ENCODE measurements at places on chromosomes 4 and X.

GRCh38 chr4:133621628-133622027 lies 472.5 kb downstream of the PCDH10 start:
- DNase-seq, result no peak

DNA sequence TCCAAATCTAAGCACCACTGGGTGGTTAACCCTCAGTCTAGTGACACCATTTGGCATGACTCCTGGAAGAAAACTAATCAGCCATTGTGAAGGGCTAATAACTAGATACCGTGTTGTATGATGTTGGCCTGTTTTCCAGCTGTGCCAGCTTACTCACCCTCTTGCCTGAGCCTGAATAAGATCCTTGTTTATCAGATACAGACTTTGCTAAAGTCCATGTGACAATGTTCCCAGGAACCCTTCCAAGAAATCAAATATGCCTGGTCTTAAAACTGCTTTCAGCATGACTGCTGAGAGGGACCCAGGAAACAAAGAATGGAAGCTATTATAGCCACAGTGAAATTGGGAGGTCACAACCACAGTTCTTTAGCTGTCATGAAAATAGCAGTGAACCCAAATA lies 640.8 kb upstream of the INTU start:
- no peak for DNase-seq

DNA sequence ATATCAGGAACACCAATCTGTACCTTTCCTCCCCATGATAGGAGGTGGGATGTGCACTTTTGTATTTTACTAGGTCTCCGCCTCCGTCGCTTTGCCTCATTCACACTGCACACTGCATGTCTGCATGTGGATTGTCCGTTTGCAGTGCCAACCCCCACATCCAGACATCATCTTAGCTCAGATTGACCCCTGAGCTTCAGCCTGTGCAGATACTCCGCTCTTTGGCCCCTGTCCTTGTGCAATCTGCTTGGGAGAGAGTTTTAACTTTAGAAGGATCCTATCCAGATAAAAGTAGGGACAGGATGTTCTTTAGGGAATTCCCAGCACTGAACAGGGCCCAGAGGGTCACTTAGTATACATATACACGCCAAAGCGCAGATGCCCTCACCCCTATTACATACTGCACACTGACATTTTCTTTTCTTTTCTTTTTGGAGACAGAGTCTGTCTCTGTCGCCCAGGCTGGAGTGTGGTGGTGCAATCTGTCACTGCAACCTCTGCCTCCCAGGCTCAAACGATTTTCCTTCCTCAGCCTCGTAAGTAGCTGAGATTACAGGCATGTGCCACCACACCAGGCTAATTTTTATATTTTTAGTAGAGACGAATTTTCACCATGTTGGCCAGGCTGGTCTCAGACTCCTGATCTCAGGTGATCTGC lies 43.3 kb upstream of the FBXW7 start:
- DNase-seq, result no peak

DNA sequence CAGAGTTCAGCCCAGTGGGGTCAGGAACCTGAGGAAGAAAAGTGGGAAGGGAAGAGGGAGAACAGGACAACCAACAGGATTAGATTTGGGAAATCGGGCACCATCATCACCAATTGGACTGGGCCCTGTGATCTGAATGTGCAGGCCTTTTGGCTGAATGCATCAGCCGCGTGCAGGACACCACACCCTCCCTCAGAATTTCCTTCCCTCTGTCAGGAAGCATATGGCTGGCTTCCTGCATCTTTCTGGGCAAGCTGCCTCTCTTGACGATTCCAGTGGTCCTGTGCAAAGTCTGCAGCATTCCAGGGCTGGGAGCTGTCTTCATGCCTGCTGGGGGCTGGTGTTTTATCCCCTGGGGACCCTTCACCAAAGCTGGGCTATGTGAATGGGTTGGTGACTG lies 16.4 kb downstream of the MAGEA4 start:
- no peak for DNase-seq

DNA sequence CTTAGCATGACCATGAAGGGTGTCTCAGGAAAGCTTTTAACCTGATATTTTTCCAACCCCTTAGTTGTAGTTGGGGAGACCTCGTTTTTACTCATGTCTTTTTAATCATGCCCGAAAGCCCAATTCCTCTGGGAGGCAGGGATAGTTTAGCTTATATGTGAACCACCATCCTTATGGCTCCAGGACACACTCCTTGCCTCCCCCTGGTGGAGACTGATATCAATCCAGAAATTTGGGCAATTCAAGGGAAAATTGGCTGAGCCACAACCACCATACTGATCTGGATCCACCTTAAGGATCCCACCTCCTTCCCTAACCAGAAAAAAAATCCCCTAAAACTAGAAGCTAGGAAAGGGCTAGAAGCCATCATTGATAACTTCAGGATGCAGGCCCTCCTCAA lies 13.4 kb upstream of the COL25A1 start:
- no peak for DNase-seq

- DNase-seq, result no peak
Measured at GRCh38 chr4:2248821-2249261, 6.9 kb upstream of the HAUS3 start.

GRCh38 chr4:7845493-7846128 lies 94.0 kb downstream of the AFAP1 start:
- no peak for DNase-seq

DNA sequence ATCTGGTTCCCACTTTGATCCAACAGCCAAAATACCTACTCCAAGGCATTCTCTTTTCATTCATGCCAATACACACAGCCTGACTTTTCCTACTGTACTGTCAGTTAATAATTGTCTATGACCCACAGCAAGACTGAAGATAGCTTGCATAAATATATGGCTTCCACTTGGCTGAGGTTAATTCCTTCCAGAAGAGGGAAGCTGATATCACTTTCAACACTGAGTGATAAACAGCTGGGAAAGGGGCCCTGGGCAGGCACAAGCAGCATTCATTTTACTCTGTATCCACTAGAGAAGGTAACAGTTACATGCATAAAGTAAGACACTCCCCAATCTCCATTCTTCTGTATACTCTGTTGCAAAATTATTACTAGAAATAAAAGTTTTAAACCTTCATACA lies 200.2 kb upstream of the UGT8 start:
- no peak for DNase-seq

DNA sequence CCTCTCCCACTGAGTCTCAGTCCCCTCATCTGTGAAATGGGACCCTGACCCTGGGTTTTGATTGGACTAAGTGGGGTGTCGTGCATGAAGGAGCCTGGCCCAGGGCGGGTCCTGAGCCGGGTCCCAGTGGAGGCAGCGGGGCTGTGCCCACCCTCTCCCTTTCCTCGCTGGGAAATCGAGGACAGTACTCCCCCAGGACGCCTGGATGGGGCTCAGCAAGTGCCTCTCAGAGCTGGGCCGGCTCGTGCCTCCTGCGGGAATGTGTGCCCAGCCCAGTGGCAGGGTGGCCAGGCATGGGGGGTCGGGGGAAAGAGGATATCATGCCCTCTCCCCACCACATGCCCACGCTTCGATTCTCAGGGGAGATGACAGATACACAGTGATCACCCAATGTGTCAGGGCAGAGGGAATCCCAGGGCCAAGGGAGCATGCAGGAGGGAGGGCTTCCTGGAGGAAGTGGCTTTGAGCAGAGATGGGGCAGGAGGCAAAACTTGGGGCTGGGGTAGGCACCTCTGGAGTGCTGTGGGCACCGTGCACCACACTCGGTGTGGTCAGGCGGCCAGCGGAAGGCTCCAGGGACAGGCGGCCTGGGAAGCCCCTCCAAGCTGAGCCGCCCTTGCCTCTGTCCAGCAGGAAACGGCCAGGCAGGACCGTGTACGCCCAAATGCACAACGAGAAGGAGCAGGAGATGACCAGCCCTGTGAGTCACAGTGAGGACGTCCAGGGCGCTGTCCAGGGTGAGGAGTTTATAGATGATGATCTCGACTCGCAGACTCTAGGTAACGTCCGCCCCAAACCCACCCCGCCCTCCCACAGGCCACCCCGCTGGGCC lies 203.0 kb downstream of the AFAP1 start:
- no peak for DNase-seq

DNA sequence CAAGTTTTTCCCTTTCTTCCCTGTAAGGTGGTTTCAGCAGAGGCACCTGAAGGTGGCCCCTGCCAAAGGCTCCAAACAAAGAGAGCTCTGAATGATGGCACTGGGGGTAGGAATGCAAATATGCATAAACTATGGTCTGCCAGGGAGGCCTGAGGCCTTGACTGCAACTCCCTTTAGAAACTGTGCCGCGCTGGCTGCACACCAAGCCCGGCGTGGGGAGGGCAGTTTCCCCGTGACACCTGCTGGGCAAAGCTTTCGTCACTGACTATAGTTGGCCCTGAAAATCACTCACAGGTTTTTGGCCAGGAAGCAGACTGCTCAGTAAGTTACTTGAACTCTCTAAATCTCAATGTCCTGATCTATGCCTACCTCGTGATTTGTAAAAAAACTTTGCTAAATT lies 97.8 kb upstream of the ATOH1 start:
- no peak for DNase-seq

DNA sequence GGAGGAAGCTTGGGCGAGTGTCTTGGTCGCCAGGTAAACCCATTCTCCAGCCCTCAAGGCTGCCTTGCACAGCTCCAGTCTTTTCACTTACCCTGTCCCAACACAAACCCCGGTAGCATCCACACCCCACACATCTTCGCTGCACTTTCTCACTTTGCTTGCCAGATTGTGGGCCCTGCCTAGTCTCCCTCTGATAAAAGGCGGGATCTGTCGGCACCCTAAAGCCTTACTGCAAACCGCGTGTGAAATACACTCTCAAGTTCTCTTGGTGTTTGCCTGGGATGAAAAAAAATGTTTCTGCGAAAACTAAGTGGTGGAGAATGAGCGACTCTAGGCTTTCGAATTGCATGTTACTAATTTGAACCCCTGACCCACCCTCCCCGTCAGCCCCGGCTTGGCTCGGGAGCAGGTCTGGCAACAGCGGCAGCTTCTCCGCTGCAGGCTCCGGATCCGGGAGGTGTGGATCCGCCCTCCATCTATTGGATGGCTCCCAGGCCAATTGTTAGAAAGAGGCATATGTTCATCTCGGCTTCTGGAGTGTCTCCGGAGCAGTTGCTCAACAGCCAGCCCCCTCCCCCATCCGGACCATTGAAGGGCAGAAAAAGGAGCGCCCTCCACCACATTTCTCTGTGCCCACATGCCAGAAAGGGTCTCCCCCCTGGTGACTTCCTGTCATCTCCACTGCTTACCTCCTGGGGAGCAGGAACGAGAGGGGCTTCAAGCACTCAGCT lies 3.0 kb upstream of the CITED1 start:
- DNase-seq, result no peak

DNA sequence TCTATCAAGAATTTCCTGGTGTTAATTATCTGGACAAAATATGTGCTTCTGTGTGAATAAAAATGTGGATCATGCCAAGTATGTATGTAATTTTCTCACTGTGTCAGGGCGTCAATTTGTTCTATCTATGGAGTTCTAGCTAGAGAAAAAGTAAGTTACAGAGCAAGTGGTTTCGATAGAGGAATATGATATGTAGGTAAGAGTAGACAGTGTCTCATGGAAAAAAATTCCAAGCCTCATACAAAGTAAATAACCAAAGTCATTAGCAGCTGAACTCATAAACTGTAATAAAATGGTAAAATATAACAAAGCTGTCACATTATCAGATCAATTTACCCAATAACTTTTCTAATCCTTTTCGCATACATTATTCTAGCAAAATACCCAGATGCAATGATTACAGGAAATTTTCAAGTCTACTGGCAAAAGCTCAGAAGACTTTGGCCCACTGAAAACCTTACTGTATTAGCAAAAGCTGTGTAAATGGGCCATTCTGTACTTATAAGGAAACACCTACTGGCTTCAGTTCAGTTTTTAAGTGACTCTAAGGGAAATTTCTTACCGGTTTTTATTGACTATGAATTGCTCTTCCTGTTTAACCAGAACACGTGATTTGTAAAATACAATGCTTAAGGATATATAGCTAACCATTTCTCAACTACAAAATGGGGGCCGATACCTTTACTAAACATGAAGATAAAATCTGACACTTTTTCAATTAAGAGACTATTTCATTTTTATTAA lies 121.0 kb upstream of the ARSJ start:
- DNase-seq, result no peak
